ENCODE measurements at places on chromosomes 16 and 17. TPM values are rescaled to one million over a fixed set of nuclear protein-coding genes. Genes with fewer than 3 reads are reported as not detected.
A peak's percentile ranks its signal among the peaks of the same experiment; 100 is the strongest.

DNA sequence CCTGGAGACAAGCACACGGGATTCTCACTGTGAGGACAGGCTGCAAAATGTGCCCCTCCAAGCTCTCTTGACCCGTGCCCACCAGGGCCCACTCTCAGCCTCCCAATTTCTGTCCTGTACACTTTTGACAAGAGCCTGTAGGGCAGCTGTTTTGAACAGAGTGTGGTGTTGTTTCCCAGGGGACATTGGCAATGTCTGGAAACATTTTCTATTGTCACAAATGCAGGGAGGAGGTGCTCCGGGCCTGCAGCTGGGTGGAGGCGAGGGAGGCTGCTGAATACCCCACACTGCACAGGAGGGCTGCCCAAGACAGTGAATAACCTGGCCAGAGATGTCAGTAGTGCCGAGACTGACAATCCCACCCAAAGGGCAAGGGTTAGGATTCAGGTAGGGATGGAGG lies 10.5 kb downstream of the CEP295NL start:
- no peak overlapping the region for H3K4me3 ChIP-seq
- H3K36me3 ChIP-seq, result no peaks in the 10 kb centered on the region
- no peaks in the 10 kb centered on the region for H3K27me3 ChIP-seq
- no peak for DNase-seq

- peak overlapping the region; percentile 84 for H3K27ac ChIP-seq
- peaks cover 14% of the 10 kb centered on the region for H3K4me1 ChIP-seq
- no peak for DNase-seq
- no peaks in the 10 kb centered on the region for H3K36me3 ChIP-seq
Measured at GRCh38 chr16:30997725-30998711, 12.4 kb downstream of the STX1B start.

DNA sequence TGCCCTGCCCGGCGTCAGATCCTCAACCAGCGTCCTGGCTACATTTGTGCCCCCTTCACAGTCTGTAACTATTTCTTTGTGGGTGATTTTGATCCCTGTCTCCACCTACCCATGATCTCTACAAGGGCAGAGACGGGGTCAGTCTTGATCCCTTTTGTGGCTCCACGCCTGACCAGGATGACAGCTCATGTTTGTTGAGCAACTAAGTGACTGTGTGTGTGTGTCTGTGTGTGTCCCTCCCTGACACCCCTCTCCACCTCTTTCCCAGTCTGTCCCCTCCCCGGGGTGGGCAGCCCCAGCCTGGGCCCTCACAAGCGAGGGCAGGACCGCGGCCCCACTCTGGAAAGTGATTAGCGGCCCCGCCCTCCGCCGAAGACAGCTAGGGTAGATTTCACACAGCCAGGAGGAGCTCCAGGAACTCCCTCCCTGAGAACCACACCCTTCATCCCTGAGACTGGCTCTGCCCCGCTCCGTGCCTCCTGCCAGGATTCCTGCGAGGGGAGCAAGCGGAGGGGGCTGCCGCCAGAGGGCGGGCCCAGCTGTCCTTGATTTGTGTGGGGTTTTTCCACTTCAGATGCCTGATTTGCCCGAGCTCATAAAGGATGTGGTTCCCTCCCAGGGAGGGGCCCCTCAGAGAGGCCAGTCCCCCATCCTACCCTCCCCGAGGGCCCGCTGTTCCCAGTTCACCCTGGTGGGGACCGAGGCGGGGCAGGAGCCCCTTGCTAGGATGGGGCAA lies 5.3 kb upstream of the HS3ST6 start:
- peaks cover 21% of the 10 kb centered on the region for H3K27me3 ChIP-seq
- no peaks in the 10 kb centered on the region for H3K36me3 ChIP-seq
- H3K4me3 ChIP-seq, result no peak overlapping the region
- H3K27ac ChIP-seq, result no peak overlapping the region
- peaks cover 11% of the 10 kb centered on the region for H3K4me1 ChIP-seq
- peak; percentile 75 for DNase-seq

- H3K36me3 ChIP-seq, result no peaks in the 10 kb centered on the region
- H3K4me3 ChIP-seq, result no peak overlapping the region
- no peaks in the 10 kb centered on the region for H3K4me1 ChIP-seq
Measured at GRCh38 chr17:72145962-72146361, 25.1 kb downstream of the SOX9 start.

Gene SEPTIN1
- total RNA-seq, result 13.6 TPM

- H3K4me3 ChIP-seq, result no peak overlapping the region
- H3K27ac ChIP-seq, result peak overlapping the region; percentile 33
- DNase-seq, result no peak
- peaks cover 54% of the 10 kb centered on the region for H3K4me1 ChIP-seq
- no peaks in the 10 kb centered on the region for H3K27me3 ChIP-seq
- no peaks in the 10 kb centered on the region for H3K36me3 ChIP-seq
Measured at GRCh38 chr16:89406277-89406888, 84.0 kb downstream of the ANKRD11 start.

Gene ACSM5
- total RNA-seq, result 11.5 TPM

- no peak overlapping the region for H3K4me3 ChIP-seq
- H3K36me3 ChIP-seq, result no peaks in the 10 kb centered on the region
- H3K27me3 ChIP-seq, result no peaks in the 10 kb centered on the region
- no peak for DNase-seq
- H3K27ac ChIP-seq, result peak overlapping the region; percentile 54
- peaks cover under 1% of the 10 kb centered on the region for H3K4me1 ChIP-seq
Measured at GRCh38 chr17:46020998-46021397, 21.9 kb downstream of the STH start.

- DNase-seq, result no peak
- H3K27ac ChIP-seq, result no peak overlapping the region
- H3K36me3 ChIP-seq, result peaks cover 77% of the 10 kb centered on the region
- H3K27me3 ChIP-seq, result no peaks in the 10 kb centered on the region
Measured at GRCh38 chr16:28106467-28107215, 43.1 kb upstream of the GSG1L start.

DNA sequence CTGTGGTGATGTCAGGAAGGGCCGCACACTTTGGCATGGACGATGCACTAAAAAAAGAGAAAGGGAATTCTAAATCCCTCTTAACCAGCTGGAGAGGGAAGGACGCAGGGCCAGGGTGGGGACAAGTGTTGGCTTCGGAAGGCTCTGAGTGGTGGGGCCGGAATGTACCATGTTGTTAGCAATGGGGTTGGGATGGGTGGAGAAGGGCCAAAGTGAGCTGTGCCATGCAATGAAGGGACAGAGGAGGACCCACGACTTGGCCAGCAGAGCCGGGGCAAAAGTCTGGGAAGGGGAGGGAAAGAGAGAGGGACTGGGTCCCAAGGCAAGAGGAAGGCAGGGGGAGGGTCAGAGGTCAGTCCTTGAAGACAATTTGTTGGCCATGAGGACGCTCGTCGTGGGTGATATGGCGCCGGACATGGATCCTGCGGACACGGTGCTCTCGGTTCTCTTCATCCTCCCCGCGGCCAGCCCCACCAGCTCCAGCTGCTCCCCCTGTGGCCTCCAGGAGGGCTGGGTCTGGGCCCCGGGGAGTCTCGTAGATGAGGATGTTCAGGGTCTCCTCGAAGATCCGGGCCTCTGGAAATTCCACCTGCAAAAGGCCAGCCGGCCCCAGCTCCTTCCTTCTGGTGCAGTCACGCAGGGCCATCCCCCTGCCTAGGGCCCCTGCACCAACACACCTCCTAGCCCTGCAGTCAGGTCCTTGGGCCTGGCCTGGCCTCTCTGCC lies 6.4 kb downstream of the ASPHD1 start:
- H3K4me3 ChIP-seq, result no peak overlapping the region
- H3K4me1 ChIP-seq, result no peaks in the 10 kb centered on the region
- H3K27ac ChIP-seq, result no peak overlapping the region

GRCh38 chr16:24346734-24347133 lies 90.6 kb downstream of the CACNG3 start:
- H3K27ac ChIP-seq, result no peak overlapping the region
- H3K4me3 ChIP-seq, result no peak overlapping the region
- H3K36me3 ChIP-seq, result no peaks in the 10 kb centered on the region
- DNase-seq, result no peak
- H3K4me1 ChIP-seq, result no peaks in the 10 kb centered on the region

GRCh38 chr16:47568351-47568750 lies 107.2 kb downstream of the PHKB start:
- no peaks in the 10 kb centered on the region for H3K36me3 ChIP-seq
- no peaks in the 10 kb centered on the region for H3K27me3 ChIP-seq
- DNase-seq, result no peak
- H3K4me3 ChIP-seq, result no peak overlapping the region

- H3K27me3 ChIP-seq, result no peaks in the 10 kb centered on the region
- no peaks in the 10 kb centered on the region for H3K4me1 ChIP-seq
- no peak for DNase-seq
- no peaks in the 10 kb centered on the region for H3K36me3 ChIP-seq
- H3K27ac ChIP-seq, result no peak overlapping the region
Measured at GRCh38 chr17:33664116-33664840, 371.2 kb upstream of the ASIC2 start.

GRCh38 chr17:82101767-82102679 lies 4.0 kb upstream of the FASN start:
- H3K36me3 ChIP-seq, result no peaks in the 10 kb centered on the region
- H3K4me3 ChIP-seq, result no peak overlapping the region
- H3K27ac ChIP-seq, result no peak overlapping the region
- no peaks in the 10 kb centered on the region for H3K27me3 ChIP-seq

DNA sequence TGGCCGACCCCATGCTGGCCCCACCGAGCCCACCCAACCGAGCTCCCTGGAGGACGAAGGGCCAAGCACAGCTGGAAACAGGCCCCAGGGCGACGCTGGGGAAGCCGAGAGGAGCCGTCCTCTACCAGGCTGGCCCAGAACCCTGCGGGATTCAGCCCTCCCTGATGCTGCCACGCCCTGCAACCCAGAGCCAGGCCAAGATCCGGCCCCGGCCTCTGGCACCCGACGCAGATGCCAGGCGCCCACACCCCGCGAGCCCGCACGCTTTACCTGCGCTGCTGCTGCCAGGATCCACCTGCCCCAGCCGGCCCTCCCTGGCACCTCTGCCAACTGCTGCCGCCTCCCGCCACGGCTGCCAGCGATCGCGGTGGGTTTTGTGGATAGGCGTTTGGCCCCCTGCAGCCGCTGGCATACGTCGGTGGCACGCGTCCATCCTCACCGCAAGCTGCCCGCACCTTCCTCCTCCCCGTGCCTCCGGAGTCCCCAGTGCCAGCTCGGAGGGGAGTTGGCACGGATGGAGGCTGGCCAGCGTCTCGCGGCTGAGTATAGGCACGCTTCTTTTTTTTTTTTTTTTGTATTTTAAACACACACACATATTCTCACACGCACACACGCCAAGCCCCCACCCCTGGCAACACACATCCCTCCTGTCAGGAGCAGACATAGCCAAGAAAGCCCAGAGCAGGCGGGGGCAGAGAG lies 41.3 kb upstream of the ACSF3 start:
- H3K27ac ChIP-seq, result no peak overlapping the region
- no peaks in the 10 kb centered on the region for H3K36me3 ChIP-seq
- no peaks in the 10 kb centered on the region for H3K4me1 ChIP-seq
- no peaks in the 10 kb centered on the region for H3K27me3 ChIP-seq

DNA sequence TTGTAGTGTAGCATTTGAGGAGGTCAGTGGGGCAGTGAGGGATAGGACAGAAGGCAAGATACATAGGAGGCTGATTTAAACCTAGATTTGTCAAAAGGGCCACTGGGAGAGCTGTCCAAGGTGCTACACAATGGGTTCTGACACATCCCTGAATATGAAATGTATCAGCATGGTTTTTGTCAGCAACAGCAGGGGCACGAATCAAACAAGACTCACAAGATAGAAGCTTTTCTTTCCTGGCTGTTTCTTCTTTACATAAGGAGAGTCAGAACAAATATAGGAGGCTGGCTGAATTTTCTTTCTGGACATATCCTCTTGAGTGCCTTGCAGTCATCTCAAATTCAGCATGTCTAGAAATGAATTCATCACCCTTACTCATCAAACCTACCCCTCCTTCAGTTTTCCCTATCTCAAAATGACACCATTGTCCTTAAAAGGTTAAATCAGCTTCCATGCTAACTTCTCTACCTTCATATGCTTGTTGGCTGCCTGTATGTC lies 130.5 kb downstream of the NPIPB5 start:
- H3K4me3 ChIP-seq, result no peak overlapping the region
- H3K36me3 ChIP-seq, result no peaks in the 10 kb centered on the region
- H3K4me1 ChIP-seq, result no peaks in the 10 kb centered on the region
- DNase-seq, result no peak
- no peaks in the 10 kb centered on the region for H3K27me3 ChIP-seq
- H3K27ac ChIP-seq, result no peak overlapping the region

GRCh38 chr16:85594273-85594977 lies 18.7 kb upstream of the GSE1 start:
- H3K27me3 ChIP-seq, result no peaks in the 10 kb centered on the region
- no peak for DNase-seq
- peaks cover 13% of the 10 kb centered on the region for H3K4me1 ChIP-seq
- H3K27ac ChIP-seq, result no peak overlapping the region
- no peak overlapping the region for H3K4me3 ChIP-seq

Gene RILP
- 192 TPM for total RNA-seq

Gene METRNL
- 120 TPM for total RNA-seq

GRCh38 chr16:11950388-11950787 lies 8.5 kb upstream of the NPIPB2 start:
- H3K4me3 ChIP-seq, result no peak overlapping the region
- no peaks in the 10 kb centered on the region for H3K36me3 ChIP-seq
- DNase-seq, result no peak
- no peak overlapping the region for H3K27ac ChIP-seq
- no peaks in the 10 kb centered on the region for H3K27me3 ChIP-seq

GRCh38 chr17:78588258-78589030 lies 11.2 kb upstream of the DNAH17 start:
- H3K4me1 ChIP-seq, result peaks cover 15% of the 10 kb centered on the region
- no peaks in the 10 kb centered on the region for H3K27me3 ChIP-seq
- H3K27ac ChIP-seq, result no peak overlapping the region

Gene NEK8
- 17.0 TPM for total RNA-seq

Gene EVI2B
- 23.1 TPM for total RNA-seq

Gene CENPV
- 3.4 TPM for total RNA-seq

DNA sequence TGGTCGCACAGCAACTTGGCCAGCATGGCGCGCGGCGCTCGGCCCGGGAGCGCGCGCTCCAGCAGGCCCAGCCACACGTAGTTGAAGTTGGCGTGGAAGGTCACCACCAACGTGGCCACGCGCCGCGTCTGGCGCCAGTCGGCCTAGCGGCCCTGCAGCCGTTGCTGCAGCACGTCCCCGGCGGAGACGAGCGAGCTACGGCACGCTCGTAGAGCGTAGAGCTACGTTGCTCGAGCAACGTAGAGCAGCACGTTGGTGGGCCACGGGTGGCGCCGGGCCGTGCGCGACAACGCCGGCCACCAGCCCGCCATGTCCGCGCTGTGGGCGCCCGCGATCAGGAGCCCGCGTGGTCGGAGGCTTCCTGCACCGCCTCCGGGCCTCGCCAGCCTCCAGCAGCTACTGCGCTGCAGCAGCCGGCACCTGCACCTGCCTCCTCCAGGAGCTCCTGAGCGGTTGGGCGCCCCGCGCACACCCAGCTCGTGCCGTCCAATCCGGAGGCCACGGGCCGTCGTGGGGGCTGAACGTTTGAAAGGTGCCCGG lies 13.4 kb upstream of the SULT1A1 start:
- DNase-seq, result peak; percentile 92
- peak overlapping the region; percentile 34 for H3K27ac ChIP-seq
- H3K27me3 ChIP-seq, result no peaks in the 10 kb centered on the region
- H3K4me3 ChIP-seq, result peak overlapping the region; percentile 67
- no peaks in the 10 kb centered on the region for H3K4me1 ChIP-seq

DNA sequence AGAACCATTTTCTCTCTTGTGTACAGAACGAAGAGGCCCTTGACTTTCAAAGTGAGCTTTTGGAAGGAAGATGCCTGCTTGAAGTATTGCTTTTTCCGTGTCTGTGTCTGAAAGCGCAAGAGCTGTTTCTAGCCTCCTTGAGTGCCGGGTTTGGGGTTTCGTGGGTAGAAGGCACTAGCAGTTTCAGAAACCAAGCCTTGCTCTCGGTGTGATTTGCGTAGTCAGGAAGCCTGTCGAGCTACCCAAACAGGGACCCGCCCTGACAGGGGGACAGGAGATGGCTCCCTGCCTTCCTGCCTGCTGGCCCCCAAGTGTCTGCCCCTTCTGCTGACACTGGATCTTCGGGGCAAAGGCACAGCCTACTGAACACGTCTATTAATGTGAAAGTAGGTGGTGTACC lies 322.0 kb downstream of the MAF start:
- H3K36me3 ChIP-seq, result no peaks in the 10 kb centered on the region
- no peak overlapping the region for H3K4me3 ChIP-seq
- H3K4me1 ChIP-seq, result no peaks in the 10 kb centered on the region
- H3K27me3 ChIP-seq, result no peaks in the 10 kb centered on the region
- DNase-seq, result peak; percentile 13
